ENCODE measurements at places on chromosomes 16 and 17.
A peak's percentile ranks its signal among the peaks of the same experiment; 100 is the strongest.

GRCh38 chr16:8797364-8798173 lies at the start of the genes PMM2 and TMEM186:
Gene PMM2 (plus strand): TSS chr16:8797839. CDS start chr16:8797883, 44 bp downstream.
Gene TMEM186 (minus strand): TSS chr16:8797639. CDS start chr16:8797614, 25 bp downstream.
- DNase-seq: peak; percentile 89

- peak; percentile 19 for DNase-seq
Observed at GRCh38 chr17:57645950-57646665, 99.0 kb downstream of the CCDC182 start.

DNA sequence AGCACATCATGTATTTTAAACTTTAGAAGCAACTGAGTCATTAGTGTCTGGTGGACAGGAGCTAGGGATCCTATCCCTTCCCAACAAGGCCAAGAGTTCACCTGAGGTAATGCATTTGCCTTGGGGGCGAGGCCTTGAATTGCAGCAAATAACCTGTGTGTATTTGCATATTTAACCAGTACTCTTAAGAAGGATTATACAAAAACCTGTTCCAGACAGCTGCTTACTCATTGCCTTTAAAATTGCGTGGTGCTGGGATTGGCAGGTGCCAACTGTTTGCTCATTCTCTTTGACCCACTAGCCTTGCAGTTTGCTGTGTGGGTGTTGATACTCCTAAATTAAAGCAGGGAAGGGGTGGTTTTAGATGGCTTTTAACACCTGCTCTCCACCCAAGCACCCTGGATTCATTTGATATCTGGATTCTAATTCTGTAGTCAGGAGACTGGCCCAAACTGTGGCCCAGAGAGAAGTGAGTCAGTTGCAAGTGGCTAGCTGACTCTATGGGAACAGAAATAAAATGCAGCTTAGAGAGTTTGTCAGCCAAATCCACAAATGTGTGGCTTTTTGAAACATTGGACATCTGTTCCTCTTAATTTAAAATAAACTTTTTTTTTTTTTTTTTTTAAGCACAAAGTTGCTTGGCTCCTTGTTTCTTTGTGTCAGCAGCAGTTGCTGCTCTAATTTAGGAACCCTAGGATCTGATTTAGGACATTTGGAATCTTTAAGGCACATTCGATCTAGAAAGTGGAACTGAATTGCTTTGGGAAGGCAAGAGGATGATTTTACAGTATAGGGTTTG lies 46.9 kb downstream of the TUBD1 start:
- DNase-seq: no peak

DNA sequence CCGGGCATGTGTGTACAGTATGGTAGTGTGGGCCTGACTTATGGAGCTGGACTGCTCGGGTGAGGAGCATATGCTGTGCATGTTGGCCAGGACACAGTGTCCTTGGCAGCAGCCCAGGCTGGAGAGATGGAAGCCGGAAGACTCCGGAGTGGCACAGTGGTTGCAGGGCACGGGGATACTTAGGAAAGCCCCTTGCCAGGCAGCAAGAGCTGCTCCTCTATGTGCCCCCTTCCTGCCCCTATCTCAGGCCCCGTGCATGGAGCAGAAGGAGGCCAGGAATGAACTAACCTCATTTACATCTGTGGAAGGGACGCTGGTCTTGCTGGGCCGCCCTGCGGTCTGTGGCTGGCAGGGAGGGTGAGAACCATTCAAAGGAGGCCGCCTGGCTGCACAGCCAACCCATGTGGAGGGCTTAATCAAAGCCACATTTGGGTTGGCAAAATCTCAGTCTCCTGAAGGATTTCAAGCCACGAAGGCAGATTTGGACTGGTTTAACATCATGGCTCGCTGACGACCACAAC lies 32.2 kb upstream of the RCVRN start:
- DNase-seq: no peak

DNA sequence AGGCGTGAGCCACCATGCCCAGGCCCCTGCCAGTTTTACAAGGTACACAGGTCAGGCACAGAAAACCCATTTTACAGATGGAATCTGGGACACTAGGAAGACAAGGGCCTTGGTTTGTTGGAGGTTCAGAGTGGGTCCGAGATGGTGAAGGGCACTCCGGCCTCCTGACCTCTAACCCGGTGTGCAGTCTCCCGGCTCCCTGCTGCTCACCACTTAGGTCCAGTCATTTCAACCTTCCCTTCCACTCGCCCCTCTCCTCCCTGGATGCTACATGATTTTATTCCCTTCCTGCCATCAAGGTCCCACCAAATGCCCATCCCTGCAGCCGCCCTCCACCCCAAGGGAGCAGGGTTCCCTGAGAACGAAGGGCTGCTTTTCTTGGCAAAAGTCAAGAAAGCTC lies 8.7 kb downstream of the ITGAX start:
- no peak for DNase-seq

GRCh38 chr16:77117707-77118106 lies 73.3 kb upstream of the MON1B start:
- DNase-seq: no peak

GRCh38 chr17:63609816-63610573 lies 9.3 kb downstream of the TACO1 start:
- peak; percentile 51 for DNase-seq

- DNase-seq: peak; percentile 80
Observed at GRCh38 chr17:43994272-43995149, 9.9 kb upstream of the NAGS start.

DNA sequence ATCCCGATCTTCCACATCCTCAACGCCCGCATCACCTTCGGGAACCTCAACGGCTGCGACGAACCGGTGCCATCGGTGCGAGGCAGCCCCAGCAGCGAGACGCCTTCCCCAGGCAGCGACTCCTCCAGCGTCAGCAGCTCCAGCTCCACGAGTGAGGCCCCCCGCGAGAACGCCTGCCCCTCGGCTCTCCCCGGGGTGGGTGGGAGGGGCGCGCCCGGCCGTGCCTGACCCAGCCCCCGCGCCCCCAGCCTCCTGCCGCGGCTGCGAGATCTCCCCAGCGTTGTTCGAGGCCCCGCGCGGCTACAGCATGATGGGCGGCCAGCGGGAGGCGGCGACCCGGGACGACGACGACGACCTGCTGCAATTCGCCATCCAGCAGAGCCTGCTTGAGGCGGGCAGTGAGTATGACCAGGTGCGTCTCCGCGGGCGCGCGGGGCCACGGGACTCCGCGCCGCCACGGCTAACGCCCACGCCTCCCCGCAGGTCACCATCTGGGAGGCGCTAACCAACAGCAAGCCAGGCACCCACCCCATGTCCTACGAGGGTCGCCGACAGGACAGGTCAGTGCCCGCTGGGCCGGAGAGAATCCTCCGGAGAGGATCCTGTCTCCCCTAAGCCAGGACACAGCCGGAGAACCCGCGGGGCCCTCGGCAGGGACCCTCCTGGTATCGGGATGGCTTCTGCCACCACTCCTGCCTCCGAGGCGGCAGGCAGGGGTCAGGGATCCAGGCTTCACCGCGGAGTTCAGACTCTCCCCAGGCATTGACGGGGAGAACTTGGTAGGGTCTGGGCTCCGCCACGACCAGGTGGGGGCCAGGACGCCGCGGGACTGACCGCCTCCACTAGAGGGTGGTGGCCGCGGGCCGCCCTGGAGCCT lies 10.1 kb downstream of the CORO6 start:
- no peak for DNase-seq

DNA sequence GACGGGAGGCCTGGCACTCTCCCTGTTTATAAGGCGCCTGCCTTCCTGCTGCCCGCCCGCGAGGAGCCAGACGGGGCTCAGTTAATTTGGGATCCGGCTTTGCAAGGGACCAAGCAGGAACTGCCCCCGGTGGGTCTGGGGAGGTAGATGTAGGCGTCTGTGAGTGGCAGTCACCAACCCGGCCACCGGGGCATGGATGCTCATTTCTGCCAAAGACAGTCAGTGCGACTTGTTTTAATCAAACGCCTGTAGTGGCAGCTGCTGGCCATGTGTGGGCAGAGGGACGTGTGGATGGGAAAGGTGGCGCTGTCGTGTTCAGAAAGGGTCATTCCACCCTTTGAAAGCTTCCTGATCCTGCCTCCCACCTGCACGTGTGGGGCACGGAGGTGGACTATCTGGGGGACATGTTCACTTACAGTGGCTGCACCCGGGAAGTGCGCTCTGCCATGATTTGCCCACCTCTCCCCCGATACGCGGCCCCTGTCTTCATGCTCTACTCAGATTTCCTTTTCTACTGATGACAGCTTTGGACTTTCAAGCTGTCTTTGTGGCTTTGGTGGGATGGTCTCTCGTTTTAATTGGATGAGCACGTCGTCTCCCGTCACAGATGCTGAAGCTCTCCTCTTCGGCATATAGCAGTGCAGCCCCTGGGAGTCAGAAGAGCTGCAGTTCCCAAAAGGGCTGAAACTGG lies 60.3 kb upstream of the CIBAR2 start:
- DNase-seq: no peak

DNA sequence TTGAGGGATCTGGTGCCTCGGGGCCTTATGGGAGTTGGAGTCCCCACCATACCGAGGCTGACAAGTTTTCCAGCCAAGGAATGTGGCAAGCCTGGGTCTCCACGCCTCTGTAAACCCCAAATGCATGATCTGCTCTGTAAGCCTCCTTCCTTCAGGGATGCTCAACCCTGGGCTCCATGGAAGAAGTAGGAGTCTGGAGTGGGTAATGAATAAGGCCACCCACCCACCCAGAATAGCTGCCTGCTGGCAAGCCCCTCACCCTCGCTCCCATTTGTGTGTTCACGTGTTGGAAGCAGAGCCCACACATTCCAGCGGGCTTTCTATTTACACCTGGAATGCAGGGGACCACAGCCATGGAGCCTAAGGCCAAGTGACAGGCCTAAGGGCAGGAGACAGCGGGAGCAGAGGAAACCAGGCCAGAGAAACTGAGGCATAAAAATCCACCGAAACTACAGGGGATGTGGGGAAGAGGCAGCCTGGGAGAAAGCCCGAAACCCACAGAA lies 4.4 kb downstream of the DLG4 start:
- DNase-seq: no peak

DNA sequence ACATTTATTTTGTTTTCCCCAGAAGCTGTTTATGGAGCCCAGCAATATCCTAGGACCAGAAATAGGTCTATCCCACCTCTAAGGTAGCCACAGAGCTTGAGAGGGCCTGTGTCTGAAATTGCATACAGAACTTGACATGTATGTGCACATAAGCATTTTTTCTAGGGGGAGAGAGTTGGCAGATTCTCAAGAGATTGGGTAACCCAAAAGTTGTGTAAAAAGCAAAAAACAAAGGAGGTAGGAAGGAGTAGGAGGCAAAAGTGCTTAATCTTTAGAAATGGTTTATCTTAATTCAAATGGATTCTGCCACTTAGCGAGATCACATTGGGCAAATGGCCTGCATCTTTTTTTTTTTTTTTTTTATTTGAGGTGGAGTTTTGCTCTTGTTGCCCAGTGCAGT lies 3.5 kb downstream of the PLK1 start:
- no peak for DNase-seq

DNA sequence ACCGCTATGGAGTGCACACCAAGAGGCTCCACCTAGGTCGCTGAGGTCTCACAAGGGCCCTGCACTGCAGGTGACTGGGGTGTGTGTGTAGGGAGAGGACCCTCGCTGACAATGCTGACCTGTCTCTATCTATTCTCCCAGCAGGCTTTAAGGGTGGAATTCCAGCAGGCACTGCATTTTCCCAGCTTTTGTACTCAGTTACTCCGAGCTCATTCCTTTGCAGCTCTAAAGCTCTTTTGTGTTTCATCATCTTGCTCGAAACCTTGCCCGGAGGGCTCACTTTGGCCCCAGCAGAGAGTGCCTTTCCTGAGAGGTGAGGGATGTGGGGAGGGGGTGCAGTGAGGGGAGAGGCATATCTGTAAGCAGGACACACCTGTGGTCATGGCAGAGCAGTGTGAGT lies 39.3 kb downstream of the SMPD3 start:
- no peak for DNase-seq

- DNase-seq: no peak
Observed at GRCh38 chr17:80779961-80780380, 211.7 kb upstream of the CHMP6 start.

DNA sequence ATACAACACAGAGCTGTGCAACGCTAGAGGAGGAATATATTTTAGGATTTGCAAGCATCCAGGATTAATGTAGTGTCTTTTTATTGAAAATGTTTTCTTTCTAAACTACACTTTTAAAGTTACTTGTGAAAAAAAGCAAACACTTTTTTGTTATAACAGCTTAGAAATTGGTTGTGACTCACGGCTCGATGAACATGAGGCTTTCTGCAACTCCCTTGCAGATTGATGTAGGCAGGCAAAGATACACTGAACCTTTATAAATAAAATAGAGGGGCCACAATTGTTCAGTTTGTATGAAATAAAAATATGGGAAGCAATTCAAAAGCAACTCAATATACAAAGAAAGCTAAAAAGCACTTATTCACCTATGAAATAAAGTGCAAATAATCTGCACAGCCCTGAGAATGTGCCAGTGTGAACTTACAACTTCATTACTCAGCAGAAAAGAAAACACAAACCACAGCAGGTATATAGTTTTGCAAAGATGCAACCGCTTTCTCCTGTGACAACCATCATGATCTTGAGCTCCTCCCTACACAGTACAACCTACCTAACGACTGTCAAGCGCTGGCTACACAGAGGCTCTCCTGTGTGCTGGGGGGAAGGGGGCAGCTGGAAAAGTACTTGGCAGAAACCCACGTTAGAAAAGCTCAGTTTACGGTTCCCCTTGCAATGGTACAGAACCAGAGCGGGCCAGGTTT lies 948 bp downstream of the LUC7L start:
- DNase-seq: no peak

GRCh38 chr16:19210968-19211367 lies 42.9 kb downstream of the SYT17 start:
- no peak for DNase-seq

- no peak for DNase-seq
Observed at GRCh38 chr16:68700831-68701230, 36.3 kb upstream of the CDH1 start.

GRCh38 chr16:54268766-54269165 lies 17.8 kb downstream of the IRX3 start:
- DNase-seq: no peak

GRCh38 chr16:73339821-73340220 lies 291.9 kb upstream of the ZFHX3 start:
- no peak for DNase-seq

DNA sequence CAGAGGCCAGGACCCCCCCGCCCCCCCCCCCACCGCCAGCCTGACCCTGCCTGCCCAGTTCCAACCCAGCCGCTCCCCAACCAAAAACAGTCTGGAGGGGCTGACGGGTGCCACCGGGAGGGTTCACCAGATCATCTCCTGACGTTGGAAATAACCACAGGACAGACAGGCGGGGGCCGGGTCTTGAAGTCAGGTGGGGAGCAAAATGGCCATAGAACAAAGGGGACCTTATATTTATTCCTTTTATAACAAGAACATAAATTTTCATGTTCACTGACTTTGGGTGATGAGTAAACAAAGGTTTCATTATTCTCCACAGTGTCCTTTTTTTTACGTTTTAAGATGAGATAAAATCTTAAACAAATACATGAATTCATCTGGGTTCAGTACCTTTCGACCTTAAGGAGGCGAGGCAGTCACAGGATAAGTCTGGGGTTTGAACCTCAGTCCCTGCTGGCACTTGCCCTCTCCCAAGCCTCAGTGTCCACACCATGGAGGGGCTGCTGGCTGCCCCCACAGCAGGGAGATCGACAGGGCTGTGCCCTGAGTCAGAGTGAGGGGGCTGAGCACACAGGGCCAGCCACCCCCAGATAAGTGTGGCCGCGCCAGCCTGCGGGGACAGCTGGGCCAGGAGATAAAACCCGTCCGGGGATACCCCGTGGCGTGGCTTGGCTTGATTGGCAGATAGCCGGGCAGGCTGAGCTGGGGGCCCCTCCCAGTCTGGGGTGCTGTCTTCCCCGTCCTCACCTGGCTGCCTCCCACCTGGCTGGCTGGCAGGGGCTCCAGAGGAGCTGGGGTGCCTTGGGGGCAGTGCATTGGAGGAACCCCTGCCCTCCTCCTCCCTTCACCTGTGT lies 15.0 kb downstream of the SLC7A5 start:
- peak; percentile 46 for DNase-seq

GRCh38 chr16:85511938-85512807 lies 100.9 kb upstream of the GSE1 start:
- DNase-seq: no peak

All from natural killer cell (primary cell).